ENCODE measurements at places on chromosomes 4 and X. TPM values are rescaled to one million over a fixed set of nuclear protein-coding genes. Genes with fewer than 3 reads are reported as not detected.

GRCh38 chr4:13892739-13893105, 265.2 kb upstream of the BOD1L1 start:
- DNase-seq: no peak
- H3K4me3 ChIP-seq: no peak overlapping the region
- H3K27ac ChIP-seq: peak overlapping the region; percentile 78
- H3K27me3 ChIP-seq: no peaks in the 10 kb centered on the region

GRCh38 chr4:75895744-75896314, 6.4 kb downstream of the PPEF2 start:
- no peak overlapping the region for H3K27ac ChIP-seq
- peaks cover 16% of the 10 kb centered on the region for H3K27me3 ChIP-seq
- H3K36me3 ChIP-seq: no peaks in the 10 kb centered on the region
- peak; percentile 70 for DNase-seq

DNA sequence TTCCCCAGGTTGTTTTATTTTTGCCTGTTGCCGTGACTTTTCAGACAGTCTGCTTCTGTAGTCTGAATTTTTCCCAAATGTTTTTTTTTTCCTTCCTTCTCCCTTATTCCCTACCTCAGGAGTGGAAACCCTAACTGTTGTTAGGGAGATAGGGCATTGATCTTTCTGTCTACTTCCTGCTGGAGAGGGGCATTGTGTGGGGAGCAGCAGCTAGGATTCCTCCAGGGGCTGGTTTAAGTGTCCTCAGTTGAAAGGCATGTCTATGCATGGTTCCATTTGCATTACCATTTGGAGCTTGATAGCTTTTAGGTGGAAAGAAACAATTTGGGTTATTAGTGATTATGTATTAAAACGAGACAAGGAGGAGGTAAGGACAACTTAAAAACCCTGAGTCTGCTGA, 383.9 kb downstream of the DCAF12L2 start:
- no peaks in the 10 kb centered on the region for H3K36me3 ChIP-seq
- no peak overlapping the region for H3K27ac ChIP-seq
- no peaks in the 10 kb centered on the region for H3K27me3 ChIP-seq
- H3K4me1 ChIP-seq: no peaks in the 10 kb centered on the region
- H3K4me3 ChIP-seq: no peak overlapping the region
- no peak for DNase-seq

- no peaks in the 10 kb centered on the region for H3K4me1 ChIP-seq
- no peak overlapping the region for H3K27ac ChIP-seq
- H3K36me3 ChIP-seq: no peaks in the 10 kb centered on the region
- no peak for DNase-seq
Measured at GRCh38 chrX:100440006-100440405, 29.9 kb upstream of the PCDH19 start.

GRCh38 chr4:7034262-7035081, 8.7 kb upstream of the TADA2B start:
- H3K27ac ChIP-seq: no peak overlapping the region
- peaks cover 20% of the 10 kb centered on the region for H3K36me3 ChIP-seq
- H3K27me3 ChIP-seq: no peaks in the 10 kb centered on the region
- no peak for DNase-seq
- H3K4me3 ChIP-seq: no peak overlapping the region

GRCh38 chrX:63855896-63856295, 70.9 kb upstream of the ARHGEF9 start:
- no peak overlapping the region for H3K4me3 ChIP-seq
- DNase-seq: no peak
- H3K27me3 ChIP-seq: no peaks in the 10 kb centered on the region
- no peaks in the 10 kb centered on the region for H3K36me3 ChIP-seq

GRCh38 chrX:110920991-110921390, 125.4 kb upstream of the CHRDL1 start:
- no peak overlapping the region for H3K4me3 ChIP-seq
- H3K4me1 ChIP-seq: no peaks in the 10 kb centered on the region
- no peaks in the 10 kb centered on the region for H3K36me3 ChIP-seq
- no peak overlapping the region for H3K27ac ChIP-seq
- no peak for DNase-seq

DNA sequence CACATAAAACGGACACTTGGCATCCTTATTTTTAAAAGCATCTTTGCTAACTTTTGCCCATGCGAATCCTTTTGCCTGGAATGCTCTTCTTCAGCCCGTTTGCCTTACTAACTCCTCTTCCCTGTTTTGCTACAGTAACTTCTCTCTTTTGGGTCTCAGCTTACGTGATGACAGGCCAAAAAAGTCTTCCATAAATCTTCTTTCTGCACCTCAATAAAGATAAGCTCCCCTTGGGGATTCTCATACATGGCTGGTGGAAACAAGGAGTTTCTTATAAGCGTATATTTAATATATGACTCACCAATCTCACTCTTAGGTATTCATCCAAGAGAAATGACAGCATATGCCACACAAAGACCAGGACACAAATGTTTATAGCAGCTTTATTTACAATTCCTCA, 192.7 kb downstream of the RCHY1 start:
- no peak for DNase-seq
- no peaks in the 10 kb centered on the region for H3K36me3 ChIP-seq
- no peak overlapping the region for H3K4me3 ChIP-seq
- no peaks in the 10 kb centered on the region for H3K27me3 ChIP-seq

DNA sequence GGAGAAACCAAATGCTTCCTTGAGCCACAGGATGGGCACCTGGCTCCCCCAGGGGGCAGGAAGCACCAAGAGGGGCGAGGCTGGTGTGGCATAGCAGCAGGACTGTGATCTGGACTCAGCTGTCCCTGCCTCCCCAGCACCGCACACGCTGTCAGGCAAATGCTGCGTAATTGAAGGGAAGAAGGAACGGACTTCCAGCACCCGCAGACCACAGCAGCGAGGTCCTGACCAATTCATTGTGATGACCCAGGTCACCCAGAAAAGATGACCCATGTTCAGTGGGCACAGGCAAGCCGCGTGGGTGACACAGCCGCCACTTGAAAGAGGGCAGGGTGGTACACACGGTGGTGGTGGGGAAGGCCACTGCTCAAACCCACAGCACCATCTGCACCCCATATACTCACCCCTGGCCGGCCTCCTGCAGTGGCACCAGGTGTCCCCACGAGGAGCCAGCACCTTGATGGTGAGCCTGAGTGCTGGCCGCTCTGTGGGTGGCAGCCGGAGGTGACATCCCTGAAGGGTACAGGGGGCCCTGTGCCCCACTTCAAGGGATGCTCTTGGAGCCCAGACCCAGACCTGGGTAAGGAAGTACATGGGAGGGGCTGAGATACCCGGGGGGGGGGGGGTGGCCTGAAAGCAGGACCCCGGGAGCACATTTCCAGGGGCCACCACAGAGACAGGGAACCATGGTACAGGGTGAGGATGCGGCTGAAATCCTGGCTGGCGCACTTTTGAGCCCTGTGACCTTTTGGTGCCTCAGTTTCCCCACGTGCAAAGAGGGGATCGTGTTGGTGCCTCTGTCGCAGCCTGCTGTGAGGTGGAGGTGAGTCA, 11.5 kb downstream of the NAT8L start:
- no peaks in the 10 kb centered on the region for H3K27me3 ChIP-seq
- H3K4me1 ChIP-seq: no peaks in the 10 kb centered on the region
- H3K4me3 ChIP-seq: no peak overlapping the region
- no peak for DNase-seq
- no peak overlapping the region for H3K27ac ChIP-seq

DNA sequence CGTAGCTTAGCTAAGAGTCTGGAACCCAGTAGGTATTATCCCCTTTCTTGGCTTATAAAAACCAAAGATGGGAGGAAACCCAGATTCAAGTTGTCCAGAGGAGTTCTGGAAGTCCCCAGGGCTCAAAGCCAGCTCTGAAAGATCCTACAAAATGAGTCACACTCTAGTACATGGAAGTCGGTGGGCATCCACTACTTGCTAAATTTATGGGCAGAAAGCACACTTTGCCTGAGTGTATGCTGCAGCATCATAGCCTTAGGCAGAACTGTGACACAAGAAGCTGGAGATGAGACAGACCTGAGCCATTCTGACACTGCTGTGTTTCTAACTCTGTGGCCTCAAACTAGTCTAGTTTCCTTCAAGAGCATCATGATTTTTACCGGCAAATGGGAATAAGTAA, 429.3 kb downstream of the AFF2 start:
- no peaks in the 10 kb centered on the region for H3K4me1 ChIP-seq
- no peaks in the 10 kb centered on the region for H3K36me3 ChIP-seq
- no peak overlapping the region for H3K27ac ChIP-seq
- no peak overlapping the region for H3K4me3 ChIP-seq
- no peaks in the 10 kb centered on the region for H3K27me3 ChIP-seq

- no peaks in the 10 kb centered on the region for H3K36me3 ChIP-seq
- no peak for DNase-seq
- H3K27me3 ChIP-seq: peaks cover 31% of the 10 kb centered on the region
- H3K4me3 ChIP-seq: no peak overlapping the region
- no peak overlapping the region for H3K27ac ChIP-seq
Measured at GRCh38 chr4:68383115-68383514, 33.2 kb upstream of the YTHDC1 start.

GRCh38 chr4:1976416-1977352, 32.1 kb downstream of the NELFA start:
- no peaks in the 10 kb centered on the region for H3K27me3 ChIP-seq
- H3K27ac ChIP-seq: no peak overlapping the region
- H3K36me3 ChIP-seq: peaks cover 50% of the 10 kb centered on the region
- DNase-seq: no peak
- H3K4me3 ChIP-seq: no peak overlapping the region

- no peak overlapping the region for H3K4me3 ChIP-seq
- H3K36me3 ChIP-seq: no peaks in the 10 kb centered on the region
- DNase-seq: no peak
- no peak overlapping the region for H3K27ac ChIP-seq
Measured at GRCh38 chrX:105552395-105552794, 269.9 kb upstream of the NRK start.

- no peak overlapping the region for H3K4me3 ChIP-seq
- no peak for DNase-seq
- H3K4me1 ChIP-seq: no peaks in the 10 kb centered on the region
- H3K36me3 ChIP-seq: no peaks in the 10 kb centered on the region
- no peaks in the 10 kb centered on the region for H3K27me3 ChIP-seq
Measured at GRCh38 chr4:147327322-147327721, 153.6 kb upstream of the EDNRA start.

- H3K4me1 ChIP-seq: no peaks in the 10 kb centered on the region
- no peak for DNase-seq
- H3K27ac ChIP-seq: no peak overlapping the region
Measured at GRCh38 chr4:141905751-141906150, 269.4 kb downstream of the IL15 start.

DNA sequence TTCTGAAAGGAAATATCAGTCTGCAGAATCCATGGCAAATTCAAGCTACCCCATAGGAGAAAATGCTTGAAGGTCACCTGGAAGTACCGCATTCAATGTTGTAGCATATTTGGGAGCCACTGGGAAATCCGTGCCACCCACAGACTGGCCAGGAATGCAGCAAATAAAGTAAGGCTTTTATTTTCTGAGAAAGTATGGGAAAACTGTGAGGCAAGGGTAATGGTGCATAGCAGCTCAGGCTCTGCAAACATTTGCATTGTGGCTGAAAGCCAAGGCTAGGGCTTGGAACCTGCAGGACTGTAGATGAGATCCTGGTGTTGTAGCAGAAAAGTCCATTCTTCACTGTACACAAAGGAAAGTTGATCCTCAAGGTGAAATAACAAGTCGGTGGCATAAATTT, 450.9 kb upstream of the NR3C2 start:
- DNase-seq: no peak
- no peak overlapping the region for H3K27ac ChIP-seq
- no peaks in the 10 kb centered on the region for H3K27me3 ChIP-seq
- H3K4me1 ChIP-seq: no peaks in the 10 kb centered on the region
- no peaks in the 10 kb centered on the region for H3K36me3 ChIP-seq

DNA sequence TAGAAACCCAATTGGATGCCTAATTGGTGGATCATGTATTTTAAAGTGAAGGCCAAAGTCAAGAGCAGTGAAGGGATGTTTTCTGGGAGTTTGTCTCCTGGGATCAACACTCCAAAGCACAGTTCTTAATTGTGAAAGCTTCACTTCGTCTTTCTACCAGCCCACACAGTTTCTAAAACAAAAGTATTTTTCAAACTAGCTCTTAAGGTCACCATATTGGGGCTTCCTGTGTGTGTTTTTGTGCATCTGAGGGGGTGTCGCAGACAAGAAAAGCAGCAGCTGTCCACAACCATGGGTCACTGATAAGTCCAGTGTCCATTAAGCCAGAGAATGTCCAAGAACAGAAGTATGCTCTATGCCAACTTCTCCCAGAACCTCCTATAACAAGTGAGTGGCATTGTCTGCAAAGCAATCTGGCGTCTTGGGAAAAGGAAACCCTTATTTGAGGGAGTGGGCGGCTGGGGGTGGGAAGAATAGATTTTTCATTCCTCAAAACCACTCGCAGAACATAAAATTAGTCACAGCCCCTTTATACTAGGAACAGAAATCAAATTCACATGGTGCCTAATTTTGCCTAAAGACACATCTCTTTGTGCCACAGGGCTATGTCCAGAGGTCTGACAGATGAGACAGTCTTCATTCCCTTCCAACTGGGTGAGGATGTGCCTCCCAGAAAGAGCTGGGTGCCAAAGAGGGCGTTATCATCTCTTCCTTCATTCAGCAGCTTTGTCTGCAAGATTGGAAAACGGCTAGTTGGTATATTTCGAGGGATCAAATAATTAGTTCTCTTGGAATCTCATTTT, 610.4 kb downstream of the BCOR start:
- H3K36me3 ChIP-seq: no peaks in the 10 kb centered on the region
- no peak for DNase-seq
- no peaks in the 10 kb centered on the region for H3K27me3 ChIP-seq
- H3K27ac ChIP-seq: peak overlapping the region; percentile 73
- peaks cover 33% of the 10 kb centered on the region for H3K4me1 ChIP-seq

GRCh38 chrX:30219372-30219771, 4.0 kb downstream of the MAGEB2 start:
- H3K27me3 ChIP-seq: no peaks in the 10 kb centered on the region
- H3K4me1 ChIP-seq: no peaks in the 10 kb centered on the region
- DNase-seq: no peak
- H3K4me3 ChIP-seq: no peak overlapping the region

DNA sequence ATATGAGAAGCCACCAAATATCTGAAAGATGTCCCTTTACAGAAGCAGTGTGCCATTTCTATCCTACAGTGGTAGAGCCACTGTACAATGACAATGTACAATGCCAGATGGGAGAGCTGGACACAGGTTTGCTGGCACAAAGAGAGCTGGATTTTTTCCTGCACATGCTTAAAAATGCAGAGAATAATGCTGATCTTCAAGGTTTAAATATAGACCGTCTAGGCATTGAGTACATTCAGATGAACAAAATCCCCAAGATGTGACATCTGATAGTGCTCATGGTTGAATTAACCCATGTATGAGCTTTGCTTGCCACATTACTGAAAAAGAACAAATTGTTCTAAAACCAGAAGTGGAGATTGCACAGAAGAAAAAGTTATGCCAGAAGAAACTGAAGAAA, 11.7 kb downstream of the ADGRL3 start:
- no peaks in the 10 kb centered on the region for H3K4me1 ChIP-seq
- no peak for DNase-seq
- H3K4me3 ChIP-seq: no peak overlapping the region

The MED12 gene
- 65.9 TPM for total RNA-seq

The MAGEC2 gene
- not detected for total RNA-seq

The RADX gene
- total RNA-seq: 5.7 TPM

The SLC2A9 gene
- 1.6 TPM for total RNA-seq

The TMEM128 gene
- 20.7 TPM for total RNA-seq

The XAGE1A gene
- total RNA-seq: not detected

The DCAF12L2 gene
- not detected for total RNA-seq

The TCEAL7 gene
- total RNA-seq: not detected
